Lower lobe of right lung (tissue), 2 donors: ENCODE measurements at places on chromosomes 11 and 22. TPM values are rescaled to one million over a fixed set of nuclear protein-coding genes. Genes with fewer than 3 reads are reported as not detected.

The TUB gene
- 5.2 TPM for total RNA-seq

- no peak for DNase-seq
Observed at GRCh38 chr11:73872749-73873357, 3.8 kb downstream of the COA4 start.

The TMEM25 gene
- 18.3 TPM for total RNA-seq

The TRIM51 gene
- not detected for total RNA-seq

DNA sequence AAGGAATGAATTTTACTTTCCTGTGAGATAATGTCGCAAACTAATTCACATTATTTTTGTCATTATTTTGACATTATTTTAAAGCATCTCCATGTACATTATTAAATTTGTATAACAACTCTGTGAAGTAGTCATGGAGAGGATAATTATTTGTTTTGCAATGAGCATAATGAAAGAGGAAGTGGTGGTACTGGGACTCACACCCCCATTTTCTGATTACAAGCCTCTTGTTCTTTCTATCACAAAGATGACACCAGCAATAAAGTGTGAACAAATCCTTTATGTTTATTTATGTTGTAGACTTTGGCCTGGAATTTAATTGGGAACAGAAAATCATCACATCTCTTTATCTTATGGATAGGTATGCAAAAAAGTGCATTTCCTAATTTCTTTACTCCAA, 522.6 kb downstream of the TMEM135 start:
- DNase-seq: no peak

The OR8D1 gene
- total RNA-seq: not detected
